Central memory CD4-positive, alpha-beta T cell (primary cell): ENCODE measurements at places on chromosomes 5 and 9.
A peak's percentile ranks its signal among the peaks of the same experiment; 100 is the strongest.

GRCh38 chr5:123282444-123282843 lies 140.8 kb downstream of the CEP120 start:
- no peak for DNase-seq

DNA sequence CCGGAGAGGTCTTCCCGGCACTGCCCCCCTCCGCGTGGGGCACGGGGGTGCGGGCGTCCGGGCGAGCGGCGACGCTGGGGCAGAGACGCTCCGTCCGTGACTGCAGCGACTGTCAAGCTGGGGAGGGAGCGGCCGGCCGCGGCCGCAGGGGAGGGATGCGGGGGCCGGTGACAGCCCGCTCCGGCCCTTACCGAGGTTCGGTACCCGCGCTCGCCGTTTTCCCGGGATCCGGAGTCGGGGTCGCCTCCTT lies 400 bp downstream of the KDM4C start:
- DNase-seq = no peak

DNA sequence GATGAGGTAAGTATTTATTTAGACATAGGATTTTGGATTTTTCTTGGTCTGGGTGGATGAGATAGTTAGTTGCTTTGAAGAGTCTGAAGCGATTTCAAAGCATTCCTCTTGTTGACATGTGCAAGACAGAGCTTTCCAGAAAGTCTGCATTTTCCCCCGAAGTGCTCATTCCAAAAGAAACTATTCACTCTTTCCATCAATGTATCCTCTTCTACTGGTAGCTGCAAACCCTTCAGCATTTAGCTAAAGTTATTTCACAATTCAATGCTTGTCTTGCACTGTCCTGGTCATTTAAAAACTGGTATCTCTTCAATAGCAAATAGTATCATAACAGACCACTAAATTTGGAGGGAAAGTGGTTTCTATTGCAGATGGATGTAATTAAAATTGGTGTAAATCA lies 13.0 kb downstream of the NREP start:
- DNase-seq = no peak

GRCh38 chr9:27353474-27354229 lies 56.7 kb upstream of the EQTN start:
- DNase-seq = no peak

DNA sequence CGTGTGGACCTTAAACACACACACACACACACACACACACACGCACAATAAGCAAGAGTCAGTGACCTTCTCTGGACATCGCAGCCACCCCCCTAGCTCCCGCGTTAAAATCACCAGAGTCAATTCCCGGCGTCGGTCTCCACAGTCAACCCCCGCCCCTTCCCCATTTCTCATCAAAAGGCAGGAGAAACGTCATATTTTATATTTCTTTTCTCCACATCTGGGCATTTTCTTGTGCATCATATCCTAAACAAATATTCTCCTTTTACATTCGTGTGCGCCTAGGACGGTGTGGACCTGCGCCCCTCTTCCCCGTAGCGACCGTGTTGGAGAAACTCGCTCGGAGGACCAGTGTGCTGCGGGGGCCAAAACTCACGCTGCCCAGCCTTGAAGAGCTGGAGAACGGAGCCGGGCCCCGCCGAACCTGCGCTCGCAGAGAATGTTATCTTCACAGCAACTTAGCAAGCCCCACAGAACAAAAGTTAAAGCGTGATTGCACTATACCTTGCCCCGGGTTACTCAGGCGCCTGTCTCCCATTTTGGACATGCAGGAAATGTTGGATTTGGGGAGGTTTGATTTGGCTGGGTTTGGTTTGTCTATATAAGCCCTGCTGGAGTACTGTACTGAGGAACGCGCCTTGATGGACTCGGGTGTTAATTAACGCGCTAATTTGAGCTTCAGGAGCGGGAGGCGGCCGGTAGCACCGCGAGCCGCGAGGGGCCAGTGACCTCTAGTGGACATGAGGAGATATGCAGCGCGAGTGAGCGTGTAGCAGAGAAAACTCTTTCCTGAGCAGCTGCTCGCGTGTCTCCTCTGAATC lies 192.4 kb downstream of the MEF2C start:
- peak; percentile 59 for DNase-seq

GRCh38 chr5:66469684-66470083 lies 126.5 kb upstream of the MAST4 start:
- no peak for DNase-seq

DNA sequence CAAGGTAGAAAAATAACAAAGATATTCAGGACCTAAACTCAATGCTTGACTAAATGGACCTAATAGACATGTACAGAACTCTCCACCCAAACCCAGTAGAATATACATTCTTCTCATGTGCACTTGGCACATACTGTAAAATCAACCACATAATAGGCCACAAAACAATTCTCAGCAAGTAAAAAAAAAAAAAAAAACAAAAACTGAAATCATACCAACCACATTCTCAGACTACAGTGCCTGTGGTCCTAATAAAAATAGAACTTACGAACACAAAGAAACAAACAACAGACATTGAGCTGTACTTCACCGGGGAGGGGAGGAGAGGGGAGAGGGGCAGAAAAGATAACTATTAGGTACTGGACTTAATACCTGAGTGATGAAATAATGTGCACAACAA lies 114.1 kb upstream of the CD180 start:
- no peak for DNase-seq

DNA sequence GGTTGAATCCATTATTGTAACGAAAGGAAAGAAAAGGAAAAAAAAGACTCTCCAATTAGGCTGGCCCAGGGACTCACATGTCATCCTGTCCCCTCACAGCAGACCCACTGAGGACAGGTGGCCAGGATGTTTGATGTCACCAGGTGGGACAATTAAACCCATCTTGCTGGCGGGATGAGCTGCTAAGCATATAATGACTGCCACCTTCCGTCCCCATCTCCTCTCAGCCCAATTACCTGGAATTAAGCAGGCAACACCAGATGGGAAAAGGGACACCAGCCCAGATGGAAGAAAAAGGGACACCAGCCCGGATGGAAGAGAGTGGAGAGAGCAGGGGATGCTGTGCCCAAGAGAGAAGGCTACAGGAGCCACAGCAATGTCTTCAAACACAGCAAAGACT lies 116.6 kb upstream of the SARDH start:
- no peak for DNase-seq

DNA sequence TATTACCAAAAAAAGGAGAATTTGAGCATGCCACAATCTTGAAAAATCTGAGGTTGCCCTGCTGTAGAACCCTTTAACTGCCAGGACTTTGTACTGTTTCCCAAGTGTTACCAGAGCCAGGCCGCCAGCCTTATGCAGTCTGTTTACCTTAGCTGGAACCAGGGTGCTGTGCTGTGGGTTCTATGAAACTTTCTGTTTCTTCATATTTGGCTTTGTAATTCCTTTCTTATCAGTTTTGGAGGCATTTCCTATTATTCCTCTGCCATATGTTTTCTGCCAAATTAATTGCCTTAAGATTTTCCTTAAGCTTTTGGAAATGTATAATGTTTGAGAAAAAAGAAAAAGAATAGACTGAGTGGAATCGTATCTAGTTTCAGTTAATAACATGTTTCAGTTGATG lies 2.1 kb downstream of the S1PR3 start:
- DNase-seq = no peak
